ENCODE measurements at places on chromosomes 16 and 17.

- no peaks in the 10 kb centered on the region for H3K4me1 ChIP-seq
- H3K27ac ChIP-seq, result no peak overlapping the region
- DNase-seq, result no peak
- H3K4me3 ChIP-seq, result no peak overlapping the region
- H3K27me3 ChIP-seq, result no peaks in the 10 kb centered on the region
Observed at GRCh38 chr16:64236316-64236715, 885.5 kb downstream of the CDH11 start.

DNA sequence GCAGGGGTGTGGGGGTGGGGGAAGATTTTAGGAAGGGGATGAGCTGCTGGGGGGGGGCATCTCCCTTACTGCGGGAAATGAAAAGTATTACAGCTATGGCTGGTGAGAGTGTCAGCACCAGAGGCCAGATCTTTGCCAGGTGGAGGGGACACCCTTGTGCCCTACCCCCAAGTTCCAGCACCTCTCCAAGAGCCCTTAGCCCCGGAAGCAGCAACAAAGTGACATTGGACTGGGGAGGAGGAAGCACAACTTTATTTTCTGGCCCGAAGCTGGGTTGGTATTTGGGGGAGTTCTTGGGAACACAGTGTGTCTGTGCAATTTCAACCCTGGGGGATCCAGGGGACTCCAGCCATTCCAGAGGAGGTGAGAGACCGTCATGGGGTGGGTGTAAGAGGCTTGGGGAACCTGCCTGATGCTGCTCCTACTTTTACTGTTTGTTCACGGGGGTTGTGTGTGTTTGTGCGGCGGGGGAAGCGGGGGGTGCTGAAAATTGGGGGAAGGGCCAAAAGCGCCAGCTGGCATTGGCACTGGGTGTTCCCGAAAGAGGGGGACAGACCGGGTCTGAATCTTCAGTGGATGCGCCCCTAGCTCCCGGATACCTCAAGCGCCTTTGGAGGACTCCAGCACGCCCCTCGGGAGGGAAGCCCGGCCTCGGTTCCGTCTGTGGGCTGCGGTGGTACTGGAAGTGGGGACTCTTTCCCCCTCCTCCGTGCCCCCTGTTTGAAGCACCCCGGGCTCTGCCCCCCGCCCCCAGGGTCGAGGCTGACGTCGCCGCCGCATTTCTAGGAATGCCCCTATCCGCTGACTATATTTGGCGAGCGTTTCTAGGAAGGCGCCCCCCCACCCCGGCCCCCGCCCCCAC lies 230.3 kb downstream of the MRTFB start:
- DNase-seq, result no peak
- H3K4me3 ChIP-seq, result peak overlapping the region; percentile 57
- peaks cover 16% of the 10 kb centered on the region for H3K4me1 ChIP-seq
- no peaks in the 10 kb centered on the region for H3K27me3 ChIP-seq
- H3K27ac ChIP-seq, result peak overlapping the region; percentile 52
- H3K36me3 ChIP-seq, result no peaks in the 10 kb centered on the region

DNA sequence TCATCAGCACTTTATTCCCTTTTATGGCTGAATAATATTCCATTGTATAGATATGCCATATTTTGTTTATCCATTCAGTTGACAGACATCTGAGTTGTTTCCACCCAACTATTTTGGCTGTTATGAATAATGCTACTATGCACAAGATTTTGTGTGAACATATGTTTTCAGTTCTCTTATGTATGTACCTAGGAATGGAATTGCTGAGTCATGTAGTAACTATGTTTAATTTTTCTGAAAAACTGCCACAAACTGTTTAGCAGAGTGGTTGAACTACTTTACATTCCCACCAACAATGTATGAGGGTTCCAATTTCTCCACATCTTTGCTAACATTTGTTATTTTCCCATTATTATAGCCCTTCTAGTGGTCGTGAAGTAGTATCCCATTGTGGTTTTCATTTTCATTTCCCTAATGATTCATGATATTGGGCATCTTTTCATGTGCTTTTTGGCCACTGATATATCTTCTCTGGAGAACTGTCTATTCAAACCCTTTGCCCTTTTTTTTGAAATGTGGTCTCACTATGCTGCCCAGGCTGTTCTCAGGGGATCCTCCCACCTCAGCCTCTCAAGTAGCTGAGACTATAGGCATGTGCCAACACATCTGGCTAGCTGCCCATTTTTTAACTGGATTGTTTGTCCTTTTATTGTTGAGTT lies 26.3 kb downstream of the SMURF2 start:
- DNase-seq, result no peak
- peak overlapping the region; percentile 9 for H3K27ac ChIP-seq
- no peaks in the 10 kb centered on the region for H3K27me3 ChIP-seq

GRCh38 chr17:79583475-79583874 lies 27.4 kb downstream of the RBFOX3 start:
- no peak overlapping the region for H3K4me3 ChIP-seq
- no peak for DNase-seq
- no peaks in the 10 kb centered on the region for H3K36me3 ChIP-seq
- H3K27ac ChIP-seq, result no peak overlapping the region
- no peaks in the 10 kb centered on the region for H3K4me1 ChIP-seq
